ENCODE measurements at places on chromosomes 3 and 15. TPM values are rescaled to one million over a fixed set of nuclear protein-coding genes. Genes with fewer than 3 reads are reported as not detected.

The HYAL1 gene
- polyA plus RNA-seq = 16.5 TPM

The TRPM1 gene
- not detected for polyA plus RNA-seq

The MYO5A gene
- polyA plus RNA-seq = 22.2 TPM

The AP3S2 gene
- 63.2 TPM for polyA plus RNA-seq

The CEP19 gene
- 2.1 TPM for polyA plus RNA-seq

DNA sequence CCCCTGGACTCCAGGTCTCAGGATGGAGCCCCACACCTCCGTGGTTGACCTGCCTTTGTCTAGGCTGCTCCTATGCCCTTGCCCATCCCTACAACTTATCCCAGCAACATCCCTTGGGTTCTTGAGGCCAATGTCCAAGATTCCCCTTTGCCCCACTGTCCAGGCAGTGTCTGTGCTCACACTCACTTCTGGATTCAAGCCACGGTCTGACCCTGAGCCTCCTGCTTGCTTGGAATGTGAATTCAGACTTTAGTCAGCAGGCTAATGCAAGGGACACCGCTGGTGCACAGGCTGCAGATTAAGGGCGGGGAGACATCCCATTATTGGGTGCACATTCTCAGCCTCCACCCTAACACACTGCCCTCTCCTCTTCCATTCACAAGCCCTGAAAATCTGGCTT lies 154.1 kb downstream of the WNT5A start:
- DNase-seq = no peak

GRCh38 chr3:14962762-14963161 lies 15.4 kb downstream of the NR2C2 start:
- no peak for DNase-seq

DNA sequence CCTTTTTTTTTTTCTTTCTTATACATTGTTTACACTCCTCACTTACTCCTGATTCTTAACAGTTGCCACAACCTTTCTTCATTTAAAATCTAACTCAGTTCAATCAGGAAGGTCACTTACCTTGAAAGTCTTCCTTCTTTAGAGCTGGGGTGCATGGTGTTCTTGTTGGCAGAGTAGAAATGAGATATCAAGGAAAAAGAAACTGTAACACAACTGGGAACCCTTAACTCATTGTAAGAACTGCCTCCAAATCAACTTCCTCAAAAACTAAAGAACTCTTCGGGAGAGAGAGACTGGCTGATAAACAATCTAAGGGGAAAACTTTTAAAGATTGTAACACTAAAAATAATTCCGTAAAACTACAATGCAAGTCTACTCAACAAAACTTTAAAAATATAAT lies 1.4 kb upstream of the APPL1 start:
- no peak for DNase-seq

GRCh38 chr3:59802045-59802444 lies 752.2 kb upstream of the CFAP20DC start:
- DNase-seq = no peak

GRCh38 chr3:38011111-38011510 lies 18.3 kb downstream of the PLCD1 start:
- DNase-seq = no peak

DNA sequence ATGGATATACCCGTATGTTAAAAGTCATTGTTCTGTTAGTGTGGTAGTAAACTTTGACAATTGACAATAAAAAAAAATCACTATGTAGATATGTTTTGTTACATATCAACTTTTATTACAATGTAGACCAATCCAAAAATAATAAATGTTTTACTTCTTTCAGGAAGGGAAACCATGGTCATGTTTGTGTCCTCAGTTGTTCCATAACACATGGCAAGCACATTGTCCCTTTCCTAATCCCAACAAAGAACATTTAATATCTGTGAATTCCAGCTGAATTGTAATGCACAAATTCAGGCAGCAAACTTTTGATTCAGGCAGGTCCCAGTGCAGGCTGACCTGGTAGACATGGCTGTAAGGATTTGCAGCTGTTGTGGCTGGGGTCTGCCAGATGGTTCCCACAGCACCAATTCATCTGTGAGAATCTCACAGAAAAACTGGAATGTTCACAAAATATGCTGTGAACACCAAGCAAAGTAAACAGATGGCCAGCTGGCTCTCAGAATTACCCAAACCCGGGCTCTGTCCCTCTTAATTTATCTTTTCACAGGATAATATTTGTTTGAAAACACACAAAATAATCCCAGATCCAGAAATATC lies 1.9 kb upstream of the SPG21 start:
- no peak for DNase-seq

DNA sequence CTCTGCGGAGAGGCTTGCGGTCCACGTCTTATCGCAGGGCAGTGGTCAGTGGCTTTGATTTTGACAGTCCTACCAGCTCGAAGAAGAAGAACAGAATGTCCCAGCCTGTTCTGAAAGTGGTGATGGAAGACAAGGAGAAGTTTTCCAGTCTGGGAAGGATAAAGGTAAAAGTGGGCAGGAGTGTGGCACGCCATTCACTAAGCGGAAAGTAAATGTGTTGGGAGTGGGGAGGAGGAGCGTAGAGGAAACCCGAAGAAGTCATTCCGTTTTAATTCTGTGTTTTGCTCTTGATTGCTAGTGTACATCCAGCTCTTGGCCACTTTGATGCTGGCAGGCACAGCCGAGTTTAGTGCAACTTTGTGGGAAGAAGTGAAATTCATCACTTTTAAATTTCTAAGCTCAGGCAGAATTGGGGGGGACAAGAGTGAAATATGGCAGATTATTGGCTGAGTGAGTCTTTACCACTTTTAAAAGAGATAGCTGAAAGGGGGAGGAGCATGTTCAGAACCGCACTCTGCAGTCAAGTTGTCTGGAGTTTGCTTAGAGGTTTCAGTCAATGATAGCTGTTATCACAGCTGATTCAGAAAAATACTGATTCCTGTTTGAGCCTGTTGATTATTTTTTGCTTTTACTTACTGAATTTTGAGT lies 1.8 kb downstream of the ARHGEF26 start:
- DNase-seq = no peak

DNA sequence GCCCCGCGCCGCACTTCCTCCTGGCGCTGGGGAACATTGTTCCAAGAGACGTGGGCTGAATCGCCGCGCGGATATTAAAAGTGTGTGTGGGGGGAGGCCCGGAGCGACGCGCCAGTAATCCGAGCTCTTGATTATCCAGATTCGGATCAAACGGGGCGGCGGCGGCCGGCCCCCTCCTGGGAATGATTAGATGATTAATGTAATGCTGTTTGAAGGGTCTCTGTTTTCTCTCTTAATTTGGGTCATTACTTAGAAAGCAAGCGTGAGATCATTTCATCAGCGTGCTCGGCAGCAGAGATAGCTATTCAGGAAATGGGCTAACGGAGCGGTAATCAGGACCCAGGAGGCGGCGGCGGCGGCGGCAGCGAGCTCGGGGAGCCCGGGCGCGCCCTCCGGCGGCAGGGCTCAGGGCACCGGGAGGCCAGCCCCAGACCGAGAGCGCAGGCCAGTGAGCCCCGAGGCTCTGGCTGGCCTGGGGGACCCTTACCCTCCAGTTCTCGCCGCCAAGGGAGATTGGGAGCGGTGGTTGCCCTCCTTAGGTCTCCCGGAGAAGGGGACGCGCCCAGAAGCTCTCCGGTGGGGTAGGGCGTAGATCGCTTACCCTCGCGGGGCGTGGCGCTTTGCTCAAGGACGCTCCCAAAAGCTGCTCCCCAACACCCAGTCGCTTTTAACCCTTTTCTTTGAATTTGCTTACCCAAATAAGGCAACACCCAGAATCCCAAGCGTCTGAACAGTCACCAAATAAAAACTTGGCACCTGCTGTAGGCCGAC lies 4.5 kb downstream of the FEZF2 start:
- no peak for DNase-seq

DNA sequence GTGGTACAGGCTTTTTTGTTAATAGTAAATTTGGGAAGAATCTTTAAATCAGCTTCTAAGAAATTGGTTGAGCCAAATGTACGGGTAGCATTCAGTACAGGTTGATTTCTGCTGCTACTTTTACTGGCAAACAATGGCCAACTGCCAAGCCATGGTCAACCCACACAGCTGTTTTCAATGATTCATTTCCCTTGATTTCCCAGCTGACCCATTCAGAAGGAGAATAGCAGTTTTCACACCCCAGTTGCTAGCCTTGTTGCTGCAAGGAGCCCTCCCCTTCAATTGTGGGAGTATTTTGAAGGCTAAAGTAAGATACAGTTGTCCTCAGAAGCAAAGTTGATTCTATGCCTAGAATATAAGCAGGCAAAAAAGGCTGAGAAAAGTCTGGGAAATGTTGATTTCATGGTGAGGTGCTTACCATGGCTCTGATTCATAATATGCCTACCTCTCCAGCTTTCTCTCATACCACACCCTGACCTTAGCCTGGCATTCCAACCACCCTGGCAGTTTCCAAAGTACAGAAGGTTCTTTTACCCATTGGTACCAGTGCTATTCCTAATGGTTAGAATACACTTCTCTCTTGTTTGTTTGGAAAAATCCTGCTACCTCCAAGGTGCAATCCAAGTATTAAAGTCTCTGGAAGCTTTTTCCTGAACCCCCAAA lies 320.3 kb upstream of the TGFBR2 start:
- peak; percentile 63 for DNase-seq

- peak; percentile 78 for DNase-seq
These were observed 156.5 kb downstream of the PGPEP1L start for GRCh38 chr15:98850961-98851572.

- DNase-seq = no peak
These were observed 21.7 kb downstream of the MED12L start for GRCh38 chr3:151107177-151107576.

GRCh38 chr3:157487339-157487738 lies 15.9 kb downstream of the VEPH1 start:
- no peak for DNase-seq

- DNase-seq = no peak
These were observed 76.5 kb downstream of the STAC start for GRCh38 chr3:36456784-36457183.

GRCh38 chr3:46632792-46633191 lies 20.5 kb downstream of the FAM240A start:
- no peak for DNase-seq

- DNase-seq = no peak
These were observed 68.6 kb downstream of the ITGB5 start for GRCh38 chr3:124818398-124819091.

All from adrenal gland (tissue), 19 donors.